ENCODE measurements at places on chromosomes 6 and 20. TPM values are rescaled to one million over a fixed set of nuclear protein-coding genes. Genes with fewer than 3 reads are reported as not detected.

DNA sequence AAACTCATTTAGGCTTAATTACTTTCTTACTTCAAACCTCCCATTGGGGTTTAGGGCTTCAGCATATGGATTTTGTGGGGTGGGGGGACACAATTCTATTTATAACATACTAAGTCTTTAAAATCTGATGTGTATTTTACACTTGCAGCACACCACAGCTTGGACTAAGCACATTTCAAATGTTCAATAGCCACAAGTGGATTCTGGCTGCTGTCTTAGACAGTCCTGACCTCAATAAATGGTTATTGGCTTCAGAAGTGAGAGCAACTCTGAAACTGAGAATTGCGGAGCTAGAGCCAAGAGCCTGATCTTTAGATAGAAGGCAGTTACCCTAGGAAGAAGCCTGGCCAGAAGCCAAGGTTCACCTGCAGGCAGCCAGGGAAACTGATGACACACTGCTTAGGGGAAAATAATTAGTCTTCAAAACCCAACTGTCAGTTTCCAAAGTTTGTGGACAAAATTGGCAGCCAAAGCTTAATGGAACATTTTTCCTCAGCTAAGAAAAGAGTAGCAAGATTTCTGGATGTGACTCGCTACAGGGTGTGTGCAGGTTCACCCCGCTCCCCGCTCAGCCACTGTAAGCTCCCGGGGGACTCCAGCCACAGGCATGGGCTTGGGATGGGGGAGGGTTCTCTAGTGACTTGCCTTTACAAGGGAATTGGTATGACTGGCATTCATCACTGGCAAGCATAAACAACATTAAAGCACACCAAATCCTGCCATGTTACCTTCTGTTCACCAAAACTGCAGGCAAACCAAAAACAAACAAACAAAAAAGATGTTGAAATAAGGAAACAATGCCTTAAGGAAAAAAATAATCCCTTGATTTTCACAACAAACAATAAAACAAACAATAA is 219.8 kb downstream of the TFAP2A start:
- no peak for DNase-seq

The SLC35F1 gene
- total RNA-seq: not detected

- no peak for DNase-seq
Measured at GRCh38 chr6:84379142-84379541, 151.7 kb upstream of the CEP162 start.

The EFCAB8 gene
- 1.1 TPM for total RNA-seq

The TAAR2 gene
- total RNA-seq: not detected

The ZBTB24 gene
- total RNA-seq: 11.5 TPM

DNA sequence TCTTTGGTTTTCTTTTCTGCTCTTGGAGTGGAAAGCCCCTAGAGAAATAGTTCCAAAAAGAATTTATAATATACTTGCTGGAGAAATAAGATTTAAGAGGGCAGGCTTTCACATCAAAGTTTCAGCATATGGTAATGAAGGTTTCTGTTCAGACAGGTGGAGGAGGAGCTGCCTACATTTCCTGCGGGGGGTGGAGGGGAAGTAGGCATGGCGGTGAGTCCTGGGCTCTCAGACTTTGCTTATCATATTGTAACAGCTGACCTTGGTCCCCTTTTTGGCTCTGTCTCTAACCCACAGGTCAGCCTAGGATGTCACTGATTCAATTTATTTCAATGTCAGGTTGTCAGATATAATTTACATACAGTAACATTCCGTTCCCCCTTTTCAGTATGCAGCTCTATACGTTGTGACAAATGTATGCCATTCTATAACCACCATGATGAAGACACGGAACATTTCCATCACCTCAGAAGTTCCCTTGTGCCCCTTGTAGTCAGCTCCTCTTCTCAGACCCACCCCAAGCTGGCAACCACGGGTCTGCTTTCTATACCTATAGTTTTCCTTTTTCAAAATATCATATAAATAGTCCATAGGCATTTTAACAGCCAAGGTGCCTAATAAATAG is 77.6 kb upstream of the GGTLC1 start:
- no peak for DNase-seq

- DNase-seq: no peak
Measured at GRCh38 chr6:40714143-40714542, 127.0 kb upstream of the LRFN2 start.

- no peak for DNase-seq
Measured at GRCh38 chr6:5034328-5034727, 30.5 kb upstream of the RPP40 start.

- no peak for DNase-seq
Measured at GRCh38 chr6:26473429-26473757, 15.6 kb downstream of the BTN2A1 start.

GRCh38 chr6:1873781-1874180 is 264.1 kb downstream of the FOXC1 start:
- DNase-seq: no peak

The MLN gene
- not detected for total RNA-seq

The MACROD2 gene
- 28.1 TPM for total RNA-seq

DNA sequence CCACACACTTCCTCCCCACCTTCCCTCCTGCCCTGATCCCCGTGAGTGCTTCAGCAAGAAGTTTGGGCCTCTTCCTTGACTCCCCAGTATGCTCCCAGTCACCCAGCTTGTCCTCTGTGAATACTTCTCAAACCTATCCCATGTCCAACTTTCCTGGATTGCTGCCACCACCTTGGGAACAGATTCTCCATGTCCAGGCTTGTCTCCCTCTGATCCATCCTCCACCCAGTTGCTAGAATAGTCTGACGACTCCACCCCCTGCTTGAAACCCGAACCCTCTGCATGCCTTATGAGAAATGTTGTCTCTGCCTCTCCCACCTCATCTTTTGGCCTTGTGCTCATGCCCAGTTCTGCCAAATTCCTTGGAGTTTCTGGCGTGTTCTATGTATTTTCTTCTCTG is 108.0 kb downstream of the PPP1R14C start:
- DNase-seq: no peak
